ENCODE measurements at places on chromosomes 2 and 18.

DNA sequence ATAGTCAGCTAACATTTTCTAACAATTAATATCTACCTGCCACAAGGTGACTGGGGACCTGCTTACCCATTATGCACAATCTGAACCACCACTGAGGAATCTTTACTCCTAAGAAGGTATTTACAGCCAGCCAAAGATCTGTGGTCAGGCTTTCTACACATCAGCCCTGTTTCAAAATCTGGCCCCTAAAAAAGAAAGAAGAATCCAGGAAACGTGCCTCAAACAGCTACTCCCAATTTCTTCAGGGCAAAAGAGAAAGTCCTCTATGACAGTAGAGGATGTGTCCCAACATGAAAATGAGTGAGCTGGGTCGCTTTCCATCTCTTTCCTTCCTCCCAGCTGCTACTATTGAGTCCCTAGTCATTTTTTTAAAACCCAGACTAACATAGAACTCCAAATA lies 79.5 kb downstream of the EPB41L3 start:
- no peak for DNase-seq

DNA sequence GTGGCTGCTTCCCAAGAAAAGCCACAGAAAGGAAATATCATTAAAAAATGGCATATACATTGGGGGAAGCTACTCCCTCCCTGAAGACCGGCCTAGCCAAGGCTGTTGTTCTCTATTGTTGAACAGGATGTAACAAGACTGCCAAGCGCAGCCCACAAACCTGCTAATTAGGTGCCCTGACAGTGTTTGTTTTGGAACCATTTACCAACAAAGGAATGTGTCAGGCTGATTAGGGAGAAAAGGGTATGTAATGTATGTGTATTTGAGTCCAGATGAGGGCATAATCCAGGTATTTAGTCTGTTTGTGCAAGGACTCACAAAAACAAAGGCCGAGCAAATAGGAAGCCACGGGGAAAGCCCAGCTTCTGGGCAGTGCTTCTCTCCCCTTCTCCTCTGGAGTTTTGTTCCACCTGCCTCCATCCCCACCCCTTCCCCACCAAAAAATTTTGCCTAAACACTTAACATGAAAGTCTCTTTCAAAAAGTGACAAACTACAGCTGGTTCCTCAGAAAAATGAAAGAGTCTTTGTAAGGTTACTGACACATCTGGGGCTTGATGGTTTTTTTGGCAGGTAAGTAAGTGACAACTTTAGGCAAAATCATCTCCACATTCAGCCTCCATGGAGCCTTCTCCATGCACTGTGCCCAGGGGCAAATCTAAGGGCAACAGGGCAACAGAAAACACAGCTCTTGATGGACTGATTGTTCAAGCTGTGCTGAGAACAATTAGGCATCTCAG lies 78.3 kb upstream of the FZD5 start:
- DNase-seq = no peak

- no peak for DNase-seq
These were observed 151.6 kb downstream of the GLI2 start for GRCh38 chr2:120887320-120887697.

GRCh38 chr2:86488561-86489250 lies 47.5 kb downstream of the KDM3A start:
- no peak for DNase-seq

DNA sequence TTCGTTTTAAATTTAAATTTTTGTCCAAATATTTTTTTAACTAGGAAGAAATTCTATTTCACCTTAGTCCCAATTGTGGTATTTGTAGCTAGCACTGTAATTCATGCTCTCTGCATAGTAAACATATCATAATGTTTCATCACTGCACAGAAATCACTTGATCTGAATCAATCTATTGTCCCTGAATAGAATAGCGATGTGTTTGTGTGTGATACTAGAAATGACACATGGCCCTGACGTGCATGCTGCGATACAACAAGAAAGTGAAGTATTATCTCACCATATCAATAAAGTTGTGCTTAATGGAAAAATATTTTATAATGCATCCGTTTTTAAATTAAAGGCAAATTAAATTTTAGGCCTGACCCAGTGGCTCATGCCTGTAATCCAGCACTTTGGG lies 10.0 kb downstream of the TTL start:
- DNase-seq = no peak

GRCh38 chr2:182509216-182509615 lies 82.4 kb upstream of the PDE1A start:
- no peak for DNase-seq

DNA sequence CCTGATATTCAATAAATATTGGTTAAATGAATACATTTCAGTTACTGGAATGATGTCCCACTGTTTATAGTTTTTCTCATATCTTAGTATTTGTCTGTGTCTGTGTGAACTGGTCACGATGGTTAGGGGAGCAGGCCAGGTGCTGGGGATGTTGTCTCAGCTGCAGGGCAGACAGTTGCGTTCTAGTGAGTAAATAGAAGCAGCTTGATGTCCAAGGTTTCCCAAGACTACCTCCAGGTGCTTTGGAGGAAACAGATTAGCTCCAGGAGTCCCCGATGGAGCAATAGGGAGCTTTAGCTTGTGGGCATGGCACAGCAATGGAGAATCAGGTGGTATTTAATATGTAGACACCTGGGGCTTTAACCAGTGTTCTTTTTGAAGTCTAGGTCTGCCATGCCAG lies 75.5 kb downstream of the GULP1 start:
- DNase-seq = no peak

GRCh38 chr2:44441200-44441599 lies 79.5 kb downstream of the CAMKMT start:
- DNase-seq = no peak

DNA sequence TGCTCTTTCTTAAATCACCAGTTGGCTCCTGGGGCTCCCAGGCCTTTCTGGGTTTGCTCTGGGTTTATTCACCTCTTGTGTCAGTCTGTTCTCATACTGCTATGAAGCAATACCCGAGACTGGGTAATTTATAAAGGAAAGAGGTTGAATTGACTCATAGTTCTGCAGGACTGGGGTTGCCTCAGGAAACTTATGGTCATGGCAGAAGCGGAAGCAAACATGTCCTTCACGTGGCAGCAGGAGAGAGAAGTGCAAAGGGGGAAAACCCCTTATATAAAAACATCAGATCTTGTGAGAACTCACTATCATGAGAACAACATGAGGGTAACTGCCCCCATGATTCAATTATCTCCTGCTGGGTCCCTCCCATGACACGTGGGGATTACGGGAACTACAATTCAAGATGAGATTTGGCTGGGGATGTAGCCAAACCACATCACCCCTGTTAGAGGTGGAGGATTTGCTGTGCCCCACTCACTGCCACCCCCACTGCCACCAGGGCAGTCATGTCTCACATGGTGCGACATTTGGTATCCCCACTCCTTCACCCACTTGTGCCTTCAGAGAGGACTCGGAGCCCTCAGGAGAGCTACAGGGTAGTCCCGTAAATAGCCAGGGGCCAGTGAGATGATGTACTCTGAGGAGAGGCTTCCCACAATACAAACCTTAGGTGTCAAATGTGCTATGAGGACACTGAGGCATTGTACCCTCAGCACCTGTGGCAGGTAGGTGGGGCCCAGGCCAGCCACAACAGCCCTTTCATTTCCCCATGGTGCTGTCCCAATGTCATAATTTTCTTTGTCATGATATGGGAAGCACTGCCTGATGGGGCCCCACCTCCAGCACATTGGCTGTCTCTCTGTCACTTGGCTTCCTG lies 35.7 kb downstream of the CDC42EP3 start:
- DNase-seq = no peak

GRCh38 chr18:40576507-40577115 lies 1378.4 kb upstream of the PIK3C3 start:
- no peak for DNase-seq

GRCh38 chr2:24894750-24895149 lies 25.3 kb downstream of the ADCY3 start:
- DNase-seq = no peak

- DNase-seq = no peak
These were observed 664.8 kb downstream of the STK39 start for GRCh38 chr2:167582619-167583018.

Measured in HuH-7.5 (cell line).